ENCODE measurements at places on chromosomes 16 and 17. TPM values are rescaled to one million over a fixed set of nuclear protein-coding genes. Genes with fewer than 3 reads are reported as not detected.

DNA sequence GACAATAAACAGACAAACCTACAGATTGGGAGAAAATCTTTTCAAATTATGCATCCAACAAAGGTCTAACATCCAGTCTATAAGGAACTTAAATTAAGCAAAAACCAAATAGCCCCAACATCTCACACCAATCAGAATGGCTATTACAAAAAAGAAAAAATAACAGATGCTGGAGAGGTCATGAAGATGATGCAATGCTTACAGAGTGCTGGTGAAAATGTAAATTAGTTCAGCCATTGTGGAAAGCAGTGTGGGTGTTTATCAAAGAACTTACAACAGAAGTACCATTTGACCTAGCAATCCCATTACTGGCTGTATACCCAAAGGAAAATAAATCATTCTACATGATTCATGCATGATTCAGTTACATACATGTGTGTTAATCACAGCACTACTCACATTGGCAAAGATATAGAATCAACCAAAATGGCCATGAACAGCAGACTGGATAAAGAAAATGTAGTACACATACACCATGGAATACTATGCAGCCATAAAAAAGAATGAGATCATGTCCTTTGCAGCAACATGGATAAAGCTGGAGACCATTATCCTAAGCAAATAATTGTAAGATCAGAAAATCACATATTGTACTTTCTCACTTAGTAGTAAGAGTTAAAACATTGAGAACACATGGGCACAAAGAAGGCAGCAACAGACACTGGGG, 223.9 kb upstream of the WSB1 start:
- no peak for DNase-seq

DNA sequence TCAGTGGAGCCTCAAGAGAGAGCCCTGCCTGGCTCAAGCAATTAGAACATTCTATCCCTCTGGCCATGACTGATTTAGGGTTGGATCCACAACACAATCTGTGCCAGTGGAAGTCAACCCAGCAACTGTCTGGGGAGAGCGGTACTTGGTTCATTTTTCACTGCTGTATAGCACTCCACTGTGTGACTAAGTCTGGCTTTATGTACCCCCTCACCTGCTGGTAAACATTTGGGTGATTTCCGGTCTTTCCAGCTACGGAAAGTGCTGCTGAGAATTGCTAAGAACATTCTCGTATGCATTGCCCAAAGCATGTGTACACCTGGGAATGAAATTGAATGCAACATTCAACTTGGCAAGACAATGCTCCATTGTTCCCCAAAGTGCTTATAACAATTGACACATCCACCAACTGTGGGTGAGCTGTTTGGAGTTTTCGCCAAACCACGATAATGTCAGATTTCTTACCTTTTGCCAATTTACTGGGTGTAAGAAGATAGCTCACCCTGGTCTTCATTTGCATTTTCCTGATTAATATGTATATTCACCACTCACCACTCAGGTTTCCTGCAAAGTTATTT, 63.5 kb upstream of the MED9 start:
- DNase-seq, result peak; percentile 41

GRCh38 chr17:81713556-81714411, 1.7 kb downstream of the SLC25A10 start:
- no peak for DNase-seq

DNA sequence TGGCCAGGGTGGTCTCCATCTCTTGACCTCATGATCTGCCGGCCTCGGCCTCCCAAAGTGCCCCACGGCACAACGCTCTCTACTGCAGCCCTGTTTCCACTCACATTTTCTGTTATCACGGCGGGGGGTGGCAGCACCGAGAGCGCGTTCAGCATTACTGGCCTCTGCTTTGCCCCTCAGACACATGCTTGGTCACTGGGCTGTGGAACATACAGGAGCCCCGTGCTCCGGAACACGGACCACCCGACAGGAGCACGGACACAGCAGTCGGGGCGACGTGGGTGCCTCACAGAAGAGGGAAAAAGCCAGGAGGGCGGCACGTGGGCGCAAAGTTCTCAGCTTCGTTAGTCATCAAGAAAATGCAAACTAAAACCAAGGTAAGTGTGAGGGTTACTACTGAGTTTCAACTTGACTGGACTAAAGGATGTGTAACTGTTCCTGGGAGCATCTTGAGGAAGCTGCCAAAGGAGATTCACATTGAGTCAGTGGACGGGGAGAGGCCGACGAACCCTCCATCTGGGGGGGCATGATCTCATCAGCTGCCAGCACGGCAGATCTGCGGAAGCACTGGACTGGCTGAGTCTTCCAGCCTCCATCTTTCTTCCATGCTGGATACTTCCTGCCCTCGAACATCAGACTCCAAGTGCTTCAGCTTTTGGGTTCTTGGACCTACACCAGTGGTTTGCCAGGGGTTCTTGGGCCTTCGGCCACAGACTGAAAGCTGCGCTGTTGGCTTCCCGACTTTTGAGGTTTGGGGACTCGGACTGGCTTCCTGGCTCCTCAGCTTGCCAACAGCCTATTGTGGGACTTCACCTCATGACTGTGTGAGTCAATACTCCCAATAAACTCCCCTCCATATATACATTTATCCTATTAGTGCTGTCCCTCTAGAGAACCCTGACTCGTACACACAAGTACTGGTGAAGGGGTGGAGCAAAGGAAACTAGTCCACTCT, 106.8 kb downstream of the ZNF778 start:
- DNase-seq, result peak; percentile 95

POLR3K gene
- total RNA-seq, result 11.2 TPM

MRM3 gene
- total RNA-seq, result 12.1 TPM

CES5A gene
- total RNA-seq, result not detected

ICAM2 gene
- 0.84 TPM for total RNA-seq

Measured in M059J (cell line).